ENCODE measurements at places on chromosomes 11 and 22.

DNA sequence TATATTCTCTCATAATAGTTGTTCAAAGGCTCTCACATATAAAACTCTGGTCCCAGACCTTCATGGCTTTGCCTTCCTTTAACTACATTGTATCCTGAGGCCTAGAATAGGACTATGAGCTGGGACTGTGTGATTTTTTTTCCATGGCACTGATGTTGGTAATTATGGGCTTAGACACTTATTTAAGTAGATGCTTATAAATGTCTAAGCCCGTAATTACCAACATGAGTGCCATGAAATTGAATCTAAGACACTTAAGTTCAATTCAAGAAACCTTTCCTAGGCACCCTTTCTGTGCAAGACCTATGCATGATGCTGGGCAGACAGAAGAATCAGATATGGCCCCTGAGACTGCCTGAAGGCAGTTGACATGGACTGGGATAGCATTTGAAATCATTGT is 63.0 kb downstream of the P4HA3 start:
- DNase-seq: no peak

DNA sequence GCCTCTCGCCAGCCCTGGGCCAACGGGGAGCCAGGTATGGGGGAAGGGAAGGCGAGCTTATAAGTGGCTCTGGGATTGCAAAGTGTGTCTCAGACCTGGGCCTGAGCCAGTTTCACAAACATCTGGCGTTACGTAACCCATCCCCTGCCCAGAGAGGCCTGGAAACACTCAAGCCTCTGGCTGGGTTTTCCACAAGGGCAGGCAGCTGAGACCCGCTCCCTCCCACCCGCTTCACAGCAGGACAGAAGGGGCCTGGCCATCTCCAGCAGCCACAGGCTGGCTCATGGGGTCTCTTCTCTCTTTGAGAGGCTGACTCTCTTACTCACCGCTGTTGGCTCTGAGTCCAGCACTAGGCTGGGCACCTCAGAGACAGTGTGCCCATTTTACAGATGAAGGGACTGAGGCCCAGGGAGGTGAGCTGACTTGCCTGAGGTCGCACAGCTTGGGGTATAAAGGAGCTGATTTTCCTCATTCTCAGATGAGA is 44.5 kb downstream of the TRIOBP start:
- no peak for DNase-seq

DNA sequence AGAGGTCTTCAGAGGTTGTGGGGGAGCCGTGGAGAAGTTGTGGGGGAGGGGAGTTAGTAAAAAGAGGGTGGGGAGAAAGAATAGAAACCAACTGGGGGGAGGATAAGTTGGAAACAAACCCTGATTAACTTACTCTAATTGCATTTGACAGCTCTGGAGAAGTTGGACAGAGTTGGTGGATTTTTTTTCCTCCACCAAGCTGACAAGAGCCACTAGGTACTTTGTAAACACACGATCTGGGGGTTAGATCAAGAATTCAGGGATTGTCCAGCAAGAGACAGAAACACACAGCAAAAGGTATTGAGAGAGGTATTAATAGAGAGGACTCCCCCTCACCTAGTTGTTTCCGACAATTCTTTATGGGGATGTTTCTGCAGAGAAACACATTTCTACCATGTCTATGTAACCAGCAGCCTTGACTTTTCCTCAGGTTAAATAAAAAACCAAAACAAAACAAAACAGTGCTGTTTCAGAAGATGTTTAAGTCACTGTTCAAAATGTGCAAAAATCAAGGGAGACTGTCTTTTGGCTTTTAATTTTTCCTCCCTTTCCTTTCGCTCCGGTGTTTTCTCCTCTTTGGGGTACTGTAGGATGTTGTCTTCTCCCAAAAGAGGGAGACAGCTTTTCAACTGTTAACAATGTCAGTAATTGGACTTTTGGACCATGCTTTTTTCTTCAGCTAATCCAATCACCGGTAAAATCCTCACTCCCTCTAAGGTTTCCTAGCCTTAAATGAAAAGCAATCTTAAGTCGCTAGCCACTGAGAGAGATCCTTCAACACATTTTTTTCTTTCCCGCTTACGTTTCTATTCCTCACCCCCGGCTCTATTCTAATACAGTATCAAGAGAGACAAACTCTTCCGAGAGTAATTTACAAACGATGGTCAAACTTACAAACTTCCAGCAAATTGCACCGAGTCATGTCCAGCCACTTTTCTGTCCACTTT is 708 bp downstream of the MAML2 start:
- DNase-seq: no peak

DNA sequence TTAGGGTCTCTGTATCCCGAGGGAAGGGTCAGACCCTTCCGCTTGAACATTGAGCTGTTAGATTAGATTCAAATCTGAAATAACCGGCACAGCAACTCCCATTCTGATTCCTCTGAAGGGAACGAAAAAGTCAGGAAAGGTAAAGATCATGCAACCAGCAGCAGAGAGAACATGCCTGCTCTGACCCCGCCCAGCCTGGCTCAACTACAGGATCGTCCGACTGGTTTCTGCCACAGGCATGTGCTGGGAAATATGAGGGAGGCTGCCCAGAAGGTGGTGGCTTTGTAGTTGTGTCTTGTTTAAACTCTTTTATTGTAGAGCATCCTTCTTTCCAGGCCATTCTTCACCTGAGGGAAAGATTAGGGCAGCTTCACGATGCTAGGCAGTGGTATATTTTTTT is 5.0 kb upstream of the MTNR1B start:
- no peak for DNase-seq
